ENCODE measurements at places on chromosomes 16 and 17.

DNA sequence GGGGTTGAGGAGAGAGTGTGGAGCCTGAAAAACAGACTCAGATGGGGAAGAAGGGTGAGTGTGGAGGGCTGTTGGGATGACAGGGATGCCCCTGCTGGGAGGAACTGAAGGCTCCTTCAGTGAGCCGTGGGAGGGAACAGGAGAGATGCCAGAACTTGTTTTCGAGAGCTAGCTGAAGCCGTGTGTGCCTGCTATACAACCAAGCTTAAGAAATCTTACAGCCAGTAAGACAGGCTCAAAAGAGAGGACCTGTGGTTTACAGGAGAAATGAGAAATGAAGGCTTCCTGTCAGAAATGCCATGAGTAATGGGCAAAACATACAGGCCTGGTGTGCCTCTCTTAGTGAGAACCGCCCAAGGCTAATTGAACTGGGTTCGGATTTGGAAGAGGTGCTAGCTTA lies 99.6 kb downstream of the SPACA3 start:
- DNase-seq = no peak

DNA sequence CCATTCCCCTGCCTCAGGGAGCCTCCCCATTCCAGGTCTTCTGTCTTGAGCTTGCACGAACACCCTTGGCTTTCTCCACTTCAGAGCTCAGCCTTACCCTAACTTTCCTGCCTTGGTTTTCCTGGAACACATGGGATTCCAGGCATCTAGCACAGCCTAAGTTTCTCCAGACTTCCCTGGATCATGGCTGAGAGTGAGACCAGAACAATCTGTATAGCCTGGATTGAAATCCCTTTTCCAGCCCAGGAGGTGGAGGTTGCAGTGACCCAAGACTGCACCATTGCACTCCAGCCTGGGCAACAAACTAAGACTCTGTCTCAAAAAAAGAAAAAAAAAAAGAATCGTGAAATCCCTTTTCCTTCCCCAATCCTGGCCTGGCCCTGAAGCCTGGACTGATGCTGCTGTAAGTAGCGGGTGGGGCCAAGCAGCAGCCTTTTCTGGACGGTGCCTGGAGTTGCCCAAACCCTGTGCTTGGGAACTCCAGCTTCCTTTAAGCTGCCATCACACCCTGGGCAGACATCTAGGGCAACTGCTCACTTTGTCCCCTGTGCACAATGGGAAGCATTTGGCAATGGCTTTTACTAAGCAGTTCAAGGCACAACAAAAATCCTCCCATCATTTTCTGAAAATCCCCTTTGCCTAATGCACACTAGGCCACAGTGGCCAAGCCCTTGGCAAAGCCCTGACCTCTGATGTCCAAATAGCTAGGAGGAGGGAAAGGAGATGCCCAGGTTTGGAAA lies 12.0 kb upstream of the SLC16A5 start:
- no peak for DNase-seq

DNA sequence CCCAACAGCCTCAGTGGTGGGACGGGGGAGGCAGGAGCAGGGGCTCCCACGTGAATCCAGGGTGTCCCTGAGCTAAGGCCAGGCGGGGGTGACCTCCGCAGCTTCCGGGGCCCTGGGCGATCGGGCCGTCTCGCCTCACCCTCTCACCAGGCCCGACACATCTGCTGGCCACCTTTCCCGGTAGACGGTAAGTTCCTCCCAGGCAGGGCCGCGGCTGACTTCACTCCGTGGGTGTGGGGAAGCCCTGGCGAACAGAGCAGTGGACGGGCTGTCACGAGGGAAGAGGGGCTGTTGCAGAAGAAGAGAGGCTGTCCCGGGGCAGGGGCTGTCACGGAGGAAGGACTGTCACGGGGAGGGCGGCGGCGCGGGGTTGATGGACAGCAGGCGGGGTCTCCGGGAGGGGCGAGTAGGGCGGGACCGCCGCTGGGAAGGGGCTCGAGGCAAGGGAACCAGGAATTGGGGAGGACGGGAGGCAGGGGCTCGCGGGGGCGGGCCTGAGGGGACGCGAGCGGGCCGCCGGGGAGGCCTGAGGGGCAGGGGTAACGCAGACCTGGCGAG lies 498 bp downstream of the PKMYT1 start:
- no peak for DNase-seq

DNA sequence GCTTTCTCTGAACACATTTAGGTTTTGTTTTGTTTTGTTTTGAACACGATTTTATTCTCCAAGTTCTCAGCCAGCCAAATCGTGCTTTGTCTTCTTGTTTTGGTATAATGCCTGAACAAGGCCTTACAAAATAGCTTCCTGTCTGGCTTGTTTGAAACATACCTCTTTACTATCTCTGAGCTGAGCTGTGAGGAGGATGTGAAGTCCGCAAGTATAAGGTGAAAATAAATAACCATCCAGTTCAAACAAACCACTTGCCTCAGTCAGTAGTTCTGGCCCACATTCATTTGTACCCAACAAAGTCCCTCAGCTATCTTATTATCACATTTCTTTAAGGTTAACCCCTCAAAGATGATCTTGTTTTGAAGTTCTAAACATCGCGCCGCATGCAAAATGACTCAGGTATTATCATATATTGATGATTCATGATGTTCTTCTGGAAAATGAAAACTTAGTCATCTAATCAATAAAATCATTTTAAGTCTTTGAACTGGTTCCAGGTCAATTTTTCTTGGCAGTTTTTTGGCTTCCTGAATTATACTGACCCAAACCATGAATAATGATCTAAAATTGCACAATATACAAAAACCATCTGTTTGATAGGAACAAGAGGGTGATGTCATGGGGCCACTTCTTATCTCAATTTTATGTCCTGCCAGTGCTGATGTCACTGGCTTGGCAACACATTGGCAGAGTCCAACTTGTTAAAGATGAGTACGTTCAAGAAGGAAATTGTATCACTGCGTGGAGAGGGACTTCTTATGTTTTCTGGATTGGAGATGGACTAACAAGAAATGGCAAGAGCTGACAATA lies 694.3 kb downstream of the KCNJ2 start:
- DNase-seq = no peak

GRCh38 chr17:80805032-80805751 lies 186.4 kb upstream of the CHMP6 start:
- no peak for DNase-seq

- DNase-seq = no peak
Measured at GRCh38 chr17:15511142-15511541, 43.7 kb upstream of the CDRT4 start.

DNA sequence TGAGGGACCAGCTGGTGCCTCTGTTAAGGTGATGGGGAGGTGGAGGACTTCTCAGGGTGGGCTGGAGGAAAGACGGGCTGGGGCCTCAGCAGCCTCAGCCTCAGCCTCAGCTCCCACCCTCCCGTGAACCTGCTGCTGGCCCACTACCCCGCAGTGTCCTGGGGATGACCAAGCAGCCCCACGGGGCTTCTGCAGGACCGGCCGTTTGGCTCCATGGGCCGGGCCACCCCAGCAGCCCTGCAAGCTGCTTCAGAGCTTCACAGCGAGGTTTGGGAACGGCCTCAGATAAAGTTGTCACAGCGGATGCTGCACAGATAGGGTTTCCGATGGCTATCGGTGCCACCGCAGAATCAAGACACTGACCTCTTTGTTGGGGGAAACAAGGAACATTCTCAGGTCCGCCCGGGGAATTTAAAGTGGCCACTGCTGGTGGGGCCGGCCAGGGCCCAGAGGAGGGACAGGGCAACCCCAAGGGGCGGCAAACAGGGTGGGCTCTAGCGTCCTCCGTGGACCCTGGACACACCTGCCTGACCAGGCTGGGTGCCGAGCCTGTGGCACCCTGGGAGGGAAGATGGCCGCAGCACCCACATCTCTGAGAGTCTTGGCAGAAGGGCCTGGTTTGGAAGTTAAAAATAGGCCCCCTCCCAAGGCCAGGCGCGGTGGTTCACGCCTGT lies 47.8 kb upstream of the ZC3H18 start:
- DNase-seq = no peak

GRCh38 chr16:35798885-35799426 lies 2339.5 kb downstream of the TP53TG3F start:
- no peak for DNase-seq

DNA sequence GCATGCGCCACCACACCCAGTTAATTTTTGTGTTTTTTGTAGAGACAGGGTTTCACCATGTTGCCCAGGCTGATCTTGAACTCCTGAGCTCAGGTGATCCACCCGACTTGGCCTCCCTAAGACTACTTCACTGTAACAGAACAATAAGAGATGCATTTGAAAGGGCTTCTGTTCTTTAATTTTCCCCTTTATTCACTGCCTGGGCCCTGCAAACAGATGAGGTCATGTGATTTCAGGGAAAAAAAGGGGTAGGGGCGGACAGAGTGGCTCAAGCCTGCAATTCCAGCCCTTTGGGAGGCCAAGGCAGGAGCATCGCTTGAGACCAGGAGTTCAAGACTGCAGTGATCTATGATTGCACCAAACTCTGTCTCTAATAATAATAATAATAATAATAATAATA lies 36.3 kb downstream of the TMEM114 start:
- no peak for DNase-seq

GRCh38 chr16:72856797-72857196 lies 191.1 kb downstream of the ZFHX3 start:
- no peak for DNase-seq

GRCh38 chr16:2819939-2820835 lies 3.1 kb downstream of the PRSS21 start:
- DNase-seq = no peak

- no peak for DNase-seq
Measured at GRCh38 chr17:50072130-50072529, 16.2 kb downstream of the ITGA3 start.

DNA sequence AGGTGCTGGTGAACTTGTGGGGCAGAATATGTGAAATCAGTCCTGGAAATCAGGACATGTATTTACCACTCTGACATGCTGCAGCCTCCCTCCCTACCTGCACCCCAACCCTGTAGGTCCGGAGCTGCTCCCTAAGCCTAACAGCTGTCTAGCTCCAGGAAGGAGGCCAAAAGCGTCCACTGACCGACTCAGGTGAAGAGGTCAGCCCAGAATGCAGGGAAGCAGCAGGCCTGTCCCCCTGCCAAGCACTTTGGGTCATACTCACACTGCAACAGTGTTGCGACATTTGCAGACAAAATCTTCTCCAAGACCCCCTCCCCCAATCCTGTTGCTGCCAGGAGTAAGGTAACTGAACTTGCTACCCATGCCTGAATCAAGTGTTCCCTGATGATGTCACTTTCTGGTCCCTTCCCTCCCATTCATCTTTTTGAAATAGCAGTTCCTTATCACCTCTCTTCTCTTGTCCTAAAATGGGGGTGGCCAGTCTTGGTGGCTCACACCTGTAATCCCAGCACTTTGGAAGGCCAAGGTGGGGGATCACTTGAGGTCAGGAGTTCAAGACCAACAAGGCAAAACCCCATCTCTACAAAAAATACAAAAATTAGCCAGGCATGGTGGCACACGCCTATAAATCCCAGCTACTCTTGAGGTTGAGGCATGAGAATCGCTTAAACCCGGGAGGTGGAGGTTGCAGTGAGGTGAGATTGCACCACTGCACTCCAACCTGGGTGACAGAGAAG lies 1.3 kb upstream of the ACLY start:
- no peak for DNase-seq

GRCh38 chr17:58679263-58680037 lies 12.4 kb downstream of the TEX14 start:
- DNase-seq = no peak

DNA sequence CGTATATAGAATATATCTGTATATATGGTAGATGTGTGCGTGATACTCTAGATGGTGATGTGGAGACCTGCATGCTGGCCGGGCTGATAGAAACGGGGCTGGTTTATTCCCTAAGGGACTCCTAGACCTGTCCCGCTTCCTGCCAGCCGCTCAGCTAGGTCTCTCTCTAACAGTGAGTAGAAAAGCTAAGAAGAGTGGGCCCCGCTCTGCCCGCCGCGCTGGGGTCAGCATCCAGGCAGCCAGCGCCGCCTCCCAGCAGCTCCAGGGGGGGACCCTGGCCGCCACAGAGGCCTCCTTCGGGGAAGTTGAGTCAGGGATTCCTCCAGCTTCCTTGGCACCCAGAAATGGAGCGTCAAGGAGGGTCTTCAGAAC lies 9.4 kb downstream of the CYGB start:
- no peak for DNase-seq

GRCh38 chr16:62035115-62036092 lies 834 bp downstream of the CDH8 start:
- DNase-seq = no peak

DNA sequence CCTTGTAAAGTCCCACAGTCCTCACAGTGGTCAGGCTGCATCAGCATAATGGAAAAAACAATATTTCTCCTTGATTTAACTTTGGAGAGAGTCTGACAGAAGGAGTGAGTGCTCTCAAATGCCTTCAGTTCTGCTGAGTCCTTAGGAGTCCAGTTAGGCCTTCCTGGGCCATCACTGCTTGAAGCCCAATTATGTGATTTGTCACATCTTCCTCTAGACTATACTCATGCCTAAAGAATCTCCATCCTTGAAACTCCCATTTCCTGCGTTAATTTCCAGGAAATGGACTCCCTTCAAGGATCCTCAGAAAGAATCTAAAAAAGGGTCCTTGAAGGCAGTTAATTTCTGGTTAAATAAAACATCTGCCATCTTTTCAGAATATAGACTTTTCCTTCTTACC lies 52.8 kb downstream of the SLFN5 start:
- DNase-seq = no peak

- DNase-seq = no peak
Measured at GRCh38 chr17:74354123-74354522, 7.5 kb downstream of the BTBD17 start.

DNA sequence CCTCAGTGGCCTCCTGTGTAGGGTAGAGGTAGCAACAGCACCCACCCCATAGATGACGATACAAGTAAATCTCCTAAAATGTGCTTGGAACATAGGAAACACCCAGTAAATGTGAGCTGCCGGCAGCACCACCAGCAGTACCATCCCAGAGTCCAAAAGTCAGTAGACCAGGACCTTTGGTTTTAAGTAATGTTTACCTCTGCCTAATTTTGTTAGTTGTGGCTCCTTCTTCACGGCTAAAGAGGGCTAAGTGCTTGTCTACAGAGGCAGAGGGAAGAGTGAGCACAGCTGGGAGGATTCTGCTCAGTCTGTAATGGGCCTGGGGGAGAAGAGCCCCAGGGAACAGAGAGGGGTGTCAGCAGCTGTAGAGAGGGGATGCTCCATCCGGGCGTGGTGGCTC lies 91.3 kb upstream of the FBXO47 start:
- no peak for DNase-seq

DNA sequence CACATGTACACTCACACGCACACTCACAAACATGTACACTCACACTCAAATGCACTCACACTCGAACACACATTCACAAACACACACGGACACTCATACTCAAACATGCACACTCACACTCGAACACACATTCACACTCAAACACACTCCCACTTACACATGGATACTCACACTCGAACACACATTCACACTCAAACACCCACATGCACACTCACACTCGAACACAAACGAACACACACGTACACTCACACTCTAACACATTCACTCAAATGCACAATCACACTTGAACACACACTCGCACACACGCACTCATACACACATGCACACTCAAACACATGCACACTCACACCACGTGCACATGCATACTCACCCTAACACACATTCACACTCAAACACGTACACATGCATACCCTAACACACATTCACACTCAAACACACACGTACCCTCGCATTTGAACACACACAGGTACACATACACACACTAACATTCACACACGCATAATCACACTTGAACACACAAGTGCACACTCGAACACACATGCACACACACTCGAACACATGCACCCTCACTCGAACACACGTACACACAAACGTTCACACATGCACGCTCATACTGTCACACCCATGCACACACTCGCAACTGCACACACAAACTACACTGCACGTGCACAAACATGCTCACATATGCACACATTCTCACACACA lies 41.8 kb downstream of the CFAP20 start:
- DNase-seq = no peak

Measured in stimulated activated CD8-positive, alpha-beta memory T cell treated with anti-CD3 and anti-CD28 coated beads, Interleukin-15, amount 100 ng/mL, for 4 hours (primary cell).